ENCODE measurements at places on chromosomes 6 and 20. TPM values are rescaled to one million over a fixed set of nuclear protein-coding genes. Genes with fewer than 3 reads are reported as not detected.
A peak's percentile ranks its signal among the peaks of the same experiment; 100 is the strongest.

ADGRF4 gene
- not detected for total RNA-seq

- no peaks in the 10 kb centered on the region for H3K27me3 ChIP-seq
- peaks cover 20% of the 10 kb centered on the region for H3K4me1 ChIP-seq
- peak overlapping the region; percentile 60 for H3K4me3 ChIP-seq
- peak; percentile 60 for DNase-seq
These were observed 46.9 kb upstream of the SMIM29 start for GRCh38 chr6:34295721-34296120.

DNA sequence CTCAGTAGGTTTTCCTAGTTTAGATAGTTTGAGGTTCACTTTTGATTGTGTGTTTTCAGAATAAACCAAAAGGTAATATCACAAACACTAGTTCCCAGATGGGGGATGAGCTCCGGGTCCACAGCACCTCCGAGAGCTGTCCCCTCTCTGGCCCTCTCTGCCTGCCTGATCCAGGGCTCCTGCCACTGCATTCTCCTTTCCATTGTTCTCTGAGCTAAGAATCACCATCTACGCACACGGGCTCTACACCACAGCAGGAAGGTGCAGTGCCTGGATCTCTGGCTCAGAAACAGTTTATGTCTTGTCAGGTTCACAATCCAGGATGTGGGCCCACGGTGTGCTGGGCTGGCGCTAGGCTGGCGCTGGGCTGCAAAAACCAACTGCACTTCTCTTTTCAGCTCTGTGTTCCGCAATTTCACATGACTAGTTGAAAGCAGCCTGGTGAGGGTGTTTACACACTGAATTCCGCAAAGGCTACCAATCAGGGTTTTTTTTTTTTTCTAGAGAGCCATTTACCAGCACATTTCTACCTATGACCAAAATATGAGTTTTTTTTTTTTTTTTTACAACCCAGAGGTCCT is 167.5 kb downstream of the SOD2 start:
- peaks cover 17% of the 10 kb centered on the region for H3K27me3 ChIP-seq
- H3K4me3 ChIP-seq = no peak overlapping the region
- no peak overlapping the region for H3K27ac ChIP-seq
- H3K36me3 ChIP-seq = no peaks in the 10 kb centered on the region

DNA sequence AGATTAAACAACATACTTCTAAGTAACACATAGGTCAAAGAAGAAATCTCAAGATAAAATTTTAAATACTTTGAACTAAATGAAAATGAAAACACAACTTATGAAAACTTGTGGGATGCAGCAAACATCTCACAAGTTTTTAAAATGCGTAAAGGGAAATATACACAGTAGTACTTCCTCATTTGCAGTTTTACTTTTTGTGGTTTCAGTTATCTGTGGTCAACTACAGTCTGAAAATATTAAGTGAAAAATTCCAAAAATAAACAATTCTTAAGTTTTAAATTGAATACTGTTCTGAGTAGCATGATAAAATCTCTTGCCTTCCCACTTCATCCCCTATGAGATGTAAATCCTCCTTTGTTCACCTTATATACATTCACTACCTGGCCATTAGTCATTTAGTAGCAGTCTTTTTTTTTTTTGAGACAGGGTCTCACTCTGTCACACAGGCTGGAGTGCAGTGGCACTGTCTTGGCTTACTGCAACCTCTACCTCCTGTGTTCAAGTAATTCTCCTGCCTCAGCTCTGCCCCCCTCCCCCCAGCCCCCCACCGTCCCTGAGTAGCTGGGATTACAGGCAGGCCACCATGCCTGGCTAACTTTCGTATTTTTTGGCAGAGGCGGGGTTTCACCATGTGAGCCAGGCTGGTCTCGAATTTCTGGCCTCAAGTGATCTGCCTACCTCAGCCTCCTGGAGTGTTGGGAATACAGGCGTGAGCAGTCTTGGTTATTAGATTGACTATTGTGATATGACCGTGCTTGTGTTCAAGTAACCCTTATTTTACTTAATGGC is 154.6 kb upstream of the AHI1 start:
- no peak overlapping the region for H3K4me3 ChIP-seq
- H3K4me1 ChIP-seq = peaks cover 10% of the 10 kb centered on the region
- peak overlapping the region; percentile 26 for H3K27ac ChIP-seq
- peaks cover 5% of the 10 kb centered on the region for H3K27me3 ChIP-seq

VPS52 gene
- 63.3 TPM for total RNA-seq

DNA sequence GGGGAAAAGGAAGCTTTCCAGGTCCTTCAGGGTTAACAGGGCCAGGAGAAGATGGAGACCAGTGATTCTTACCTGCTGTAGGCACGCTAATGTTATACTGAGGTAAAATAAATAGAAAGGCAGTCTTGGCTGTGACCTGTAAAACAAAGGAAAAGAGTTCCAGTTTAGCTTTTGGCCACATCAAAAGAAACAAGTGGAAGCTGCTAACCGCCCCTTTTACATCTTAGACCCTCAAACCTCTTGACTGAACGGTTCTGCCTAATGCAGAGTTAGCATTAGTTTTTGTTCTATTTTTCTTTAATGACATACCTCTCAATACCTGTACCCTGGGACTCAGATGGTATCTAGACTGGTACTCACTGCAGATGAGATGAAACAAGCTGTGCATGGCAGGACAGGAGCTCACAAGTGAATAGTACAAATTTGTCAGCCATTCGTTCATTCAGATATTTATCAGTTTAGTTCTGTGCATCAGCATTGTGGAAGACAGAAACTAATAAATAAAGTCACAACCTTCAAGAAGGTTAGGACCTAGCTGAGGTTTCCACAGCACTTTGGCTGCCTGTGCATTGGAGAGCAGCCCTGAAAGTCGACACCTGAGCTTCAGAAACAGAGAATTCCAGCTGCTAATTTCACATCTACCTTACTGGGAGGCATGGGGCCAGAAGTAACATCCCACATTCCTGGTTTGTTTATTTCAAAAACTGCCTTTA is 41.0 kb downstream of the TRAM2 start:
- no peak for DNase-seq
- no peak overlapping the region for H3K4me3 ChIP-seq
- H3K36me3 ChIP-seq = peaks cover 1% of the 10 kb centered on the region
- H3K27me3 ChIP-seq = peaks cover 8% of the 10 kb centered on the region
- H3K4me1 ChIP-seq = peaks cover 49% of the 10 kb centered on the region

IP6K3 gene
- total RNA-seq = not detected

TREML1 gene
- total RNA-seq = not detected

- H3K36me3 ChIP-seq = no peaks in the 10 kb centered on the region
- DNase-seq = no peak
- peaks cover 10% of the 10 kb centered on the region for H3K4me1 ChIP-seq
- H3K27ac ChIP-seq = no peak overlapping the region
These were observed 52.9 kb downstream of the RNASET2 start for GRCh38 chr6:166903500-166903899.

MTFR2 gene
- 35.8 TPM for total RNA-seq

GRCh38 chr6:89589297-89590025 is 49.1 kb downstream of the LYRM2 start:
- H3K27ac ChIP-seq = no peak overlapping the region
- H3K4me3 ChIP-seq = no peak overlapping the region
- no peak for DNase-seq

NKAIN4 gene
- not detected for total RNA-seq

- peaks cover 31% of the 10 kb centered on the region for H3K27me3 ChIP-seq
- peak overlapping the region; percentile 59 for H3K4me3 ChIP-seq
- no peak overlapping the region for H3K27ac ChIP-seq
- DNase-seq = peak; percentile 65
These were observed 2.9 kb downstream of the TNNC2 start for GRCh38 chr20:45823949-45824835.

APMAP gene
- total RNA-seq = 56.0 TPM

TEAD3 gene
- total RNA-seq = not detected

GRCh38 chr6:133241901-133242636 is 912 bp downstream of the EYA4 start:
- H3K27ac ChIP-seq = peak overlapping the region; percentile 11
- H3K36me3 ChIP-seq = no peaks in the 10 kb centered on the region
- no peak overlapping the region for H3K4me3 ChIP-seq
- no peak for DNase-seq
- peaks cover 69% of the 10 kb centered on the region for H3K27me3 ChIP-seq

- peaks cover 12% of the 10 kb centered on the region for H3K27me3 ChIP-seq
- H3K36me3 ChIP-seq = no peaks in the 10 kb centered on the region
- peak; percentile 50 for DNase-seq
- H3K27ac ChIP-seq = no peak overlapping the region
These were observed 6.9 kb upstream of the BLCAP start for GRCh38 chr20:37534401-37535157.

GRCh38 chr20:45358282-45359068 is 4.5 kb upstream of the SYS1 start:
- H3K4me1 ChIP-seq = peaks cover 58% of the 10 kb centered on the region
- H3K27me3 ChIP-seq = peaks cover 3% of the 10 kb centered on the region
- no peak overlapping the region for H3K4me3 ChIP-seq

DNA sequence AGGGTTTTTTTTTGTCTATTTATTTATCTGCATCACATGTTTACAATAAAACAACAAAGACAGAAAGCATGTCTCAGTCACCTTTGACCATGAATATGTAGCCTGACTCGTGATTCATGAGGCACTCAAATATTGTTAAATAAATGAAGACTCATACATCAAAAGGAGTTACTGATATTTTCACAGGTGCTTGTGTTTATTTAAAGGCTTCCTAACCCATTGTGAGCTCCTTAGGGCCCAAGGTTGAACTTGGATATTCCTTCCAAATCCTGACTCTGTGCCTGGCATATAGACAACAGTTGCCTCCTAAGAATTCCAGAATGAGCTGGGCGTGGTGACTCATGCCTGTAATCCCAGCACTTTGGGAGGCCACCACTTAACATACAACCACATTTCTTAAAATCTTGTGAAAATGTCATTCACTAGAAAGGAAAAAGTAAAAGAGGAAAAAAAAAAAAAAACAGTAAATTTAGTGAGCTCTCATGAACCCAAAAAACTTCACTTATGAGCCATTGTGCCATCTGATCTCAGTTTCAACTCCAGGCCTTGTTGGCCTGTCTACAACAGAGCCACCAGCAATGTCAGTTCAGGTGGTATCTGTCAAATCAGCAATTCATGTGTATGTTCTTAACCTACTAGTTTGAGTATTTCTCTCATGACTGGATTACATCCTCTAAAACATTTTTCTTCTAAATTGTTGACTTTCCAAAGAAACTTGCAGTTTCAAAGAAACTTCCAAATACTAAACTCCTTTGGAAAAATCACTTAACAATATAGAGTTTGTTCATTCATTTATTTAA is 162.7 kb upstream of the MARCKS start:
- H3K4me1 ChIP-seq = no peaks in the 10 kb centered on the region
- H3K27me3 ChIP-seq = peaks cover 2% of the 10 kb centered on the region
- H3K27ac ChIP-seq = no peak overlapping the region
- DNase-seq = no peak
- H3K36me3 ChIP-seq = no peaks in the 10 kb centered on the region

SRSF6 gene
- total RNA-seq = 108 TPM

DNA sequence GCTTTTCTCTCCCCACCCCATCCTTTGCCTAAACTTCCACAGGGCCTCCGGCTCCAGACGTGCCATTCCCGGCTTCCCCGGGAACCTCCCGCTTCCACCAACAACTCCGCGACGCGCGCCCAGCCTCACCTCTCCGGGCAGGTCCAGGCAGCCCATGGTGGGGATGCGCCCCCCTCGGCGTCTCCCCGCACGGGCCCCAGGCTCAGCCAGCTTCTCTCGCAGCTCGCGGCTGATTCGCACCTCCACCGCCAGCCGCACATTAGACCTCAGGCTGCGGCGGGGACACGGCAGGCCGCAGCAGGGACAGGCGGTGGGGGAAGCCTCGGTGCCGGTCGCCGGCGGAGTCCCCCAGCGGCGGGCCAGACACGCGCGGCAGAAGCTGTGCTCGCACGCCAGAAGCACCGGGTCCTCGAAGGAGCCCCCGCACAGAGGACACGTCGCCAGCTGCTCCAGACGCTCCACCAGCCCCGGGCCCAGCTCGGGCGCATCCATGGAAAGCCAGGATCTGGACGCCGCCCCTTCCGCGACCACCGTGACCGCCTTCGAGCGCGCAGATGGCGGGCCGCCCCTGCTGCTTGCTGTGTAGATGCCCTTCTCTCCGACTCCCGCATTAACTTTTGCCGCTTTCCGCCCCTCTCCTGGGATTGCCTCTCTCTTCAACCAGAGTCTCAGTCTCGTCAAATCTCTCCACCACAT is at the start of gene RNF39:
Gene RNF39, minus strand, starts transcription at position 676 of the 696 bp plus-strand sequence. Its CDS starts 184 bp downstream, at position 492.
- H3K27me3 ChIP-seq = peaks cover 90% of the 10 kb centered on the region
- no peak within 1 kb of the TSS for H3K27ac ChIP-seq
- peaks cover 46% of the 10 kb centered on the region for H3K4me1 ChIP-seq
- H3K4me3 ChIP-seq = no peak within 1 kb of the TSS
- no peak for DNase-seq

TUBB1 gene
- total RNA-seq = not detected

- H3K4me1 ChIP-seq = peaks cover 4% of the 10 kb centered on the region
- H3K4me3 ChIP-seq = no peak overlapping the region
- H3K27ac ChIP-seq = no peak overlapping the region
- no peaks in the 10 kb centered on the region for H3K36me3 ChIP-seq
- no peak for DNase-seq
These were observed 149.8 kb upstream of the PRND start for GRCh38 chr20:4571759-4572531.

TRIM10 gene
- total RNA-seq = not detected

All from activated CD8-positive, alpha-beta memory T cell treated with anti-CD3 and anti-CD28 coated beads, Interleukin-2, amount 10 ng/mL, durations not matched to agents 7 days and 5 days (primary cell).